NCI-H460 (cell line): ENCODE measurements at places on chromosomes 6 and 20. TPM values are rescaled to one million over a fixed set of nuclear protein-coding genes. Genes with fewer than 3 reads are reported as not detected.

The DDX43 gene
- total RNA-seq: not detected in 2 replicates

DNA sequence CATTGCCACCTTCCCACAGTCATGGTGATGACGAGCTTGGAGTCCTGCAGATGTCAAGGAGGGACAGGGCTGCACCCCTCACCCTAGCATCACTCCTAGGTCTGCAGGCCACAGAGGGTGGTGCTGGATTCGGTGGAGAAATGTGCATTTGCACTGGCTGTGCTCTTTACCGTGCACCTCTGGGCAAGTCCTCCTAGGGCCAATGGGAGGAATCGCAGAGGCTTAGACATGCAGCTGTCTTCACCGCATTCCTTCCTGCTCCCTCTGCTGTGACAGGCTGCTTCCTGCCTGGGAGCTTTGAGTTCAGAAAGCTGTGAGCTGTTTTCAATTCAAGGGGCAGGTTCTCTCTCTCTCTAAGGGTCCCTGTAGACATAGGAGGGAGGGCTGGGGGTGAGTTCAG, 85.1 kb downstream of the EDN3 start:
- no peak for DNase-seq

GRCh38 chr6:119484598-119484997, 135.0 kb upstream of the MAN1A1 start:
- no peak for DNase-seq

GRCh38 chr6:118627724-118628123, 23.7 kb downstream of the CEP85L start:
- no peak for DNase-seq

DNA sequence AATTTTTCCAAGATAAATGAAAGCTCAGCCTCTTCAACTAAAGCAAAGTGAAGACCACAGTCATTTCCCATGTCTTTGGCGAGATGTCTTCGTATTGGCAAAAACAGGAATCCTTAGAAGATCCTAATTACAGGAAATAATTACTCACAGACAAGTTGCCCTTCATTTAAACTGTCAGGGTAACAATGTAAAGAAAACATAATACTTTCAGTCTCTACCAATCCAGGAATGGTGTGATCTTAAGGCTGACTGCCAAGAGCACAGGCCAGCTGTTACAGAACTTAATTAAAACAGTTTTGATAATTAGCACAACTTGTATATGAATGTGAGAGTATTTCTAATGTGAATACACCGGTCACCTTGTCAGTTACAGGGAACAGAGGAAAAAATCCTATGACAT, 292.2 kb downstream of the PACRG start:
- DNase-seq: no peak

DNA sequence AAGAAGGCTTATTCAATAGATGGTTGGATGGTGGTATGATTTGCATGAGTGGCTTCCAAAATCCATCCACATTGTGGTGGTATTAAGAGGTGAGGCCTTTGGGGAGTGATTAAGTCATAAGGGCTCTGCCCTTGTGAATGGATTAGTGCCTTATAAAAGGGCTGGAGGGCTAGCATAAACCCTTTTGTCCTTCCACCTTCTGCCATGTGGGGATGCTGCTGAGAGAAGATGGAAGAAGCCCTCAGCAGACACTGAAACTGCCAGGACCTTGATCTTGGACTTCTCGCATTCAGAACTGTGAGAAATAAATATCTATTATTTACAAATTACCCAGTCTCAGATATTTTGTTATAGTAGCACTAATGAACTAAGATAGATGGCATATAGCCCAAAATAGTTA, 27.8 kb upstream of the SRPK1 start:
- DNase-seq: no peak

The MAP7 gene
- total RNA-seq: 57.8 and 60.7 TPM in 2 replicates

DNA sequence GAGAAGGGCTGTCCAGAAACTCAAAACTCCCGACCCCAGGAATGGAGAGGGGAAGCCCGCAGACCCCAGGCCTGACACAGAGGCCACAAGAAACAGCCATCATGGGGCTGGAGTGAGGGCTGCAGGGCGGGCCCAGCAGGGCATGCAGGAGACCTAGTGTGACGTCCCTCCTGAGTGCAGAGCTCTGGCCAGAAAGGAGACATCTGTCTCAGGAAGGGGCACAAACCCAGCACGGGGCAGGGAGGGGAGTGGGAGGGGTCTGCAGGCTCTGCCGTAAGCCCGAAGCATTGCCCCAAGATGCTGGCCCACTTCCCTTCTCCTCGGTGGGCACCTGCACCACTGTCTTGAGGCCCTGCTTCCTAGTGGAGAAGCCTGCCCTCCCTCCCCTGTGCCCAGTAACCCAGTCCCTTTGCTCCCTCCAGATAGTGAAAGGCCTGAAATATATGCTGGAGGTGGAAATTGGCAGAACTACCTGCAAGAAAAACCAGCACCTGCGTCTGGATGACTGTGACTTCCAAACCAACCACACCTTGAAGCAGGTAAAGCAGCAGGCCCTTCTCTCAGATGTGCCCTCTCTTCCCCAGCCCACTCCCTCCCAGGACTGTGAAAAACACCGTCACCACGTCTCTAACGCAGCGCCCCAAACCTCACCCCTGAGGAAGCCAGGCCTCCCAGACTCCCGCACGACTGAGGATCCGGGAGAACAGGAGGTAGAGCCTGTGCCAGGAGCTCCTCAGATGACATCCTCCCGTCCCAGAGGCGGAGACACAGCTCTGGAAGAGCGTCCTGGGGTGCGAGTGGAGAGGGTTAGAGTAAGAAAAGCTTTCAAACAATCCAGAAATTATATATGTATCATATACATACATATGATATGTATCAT, 9.7 kb downstream of the CST7 start:
- no peak for DNase-seq

- no peak for DNase-seq
These were observed at the start of gene KCNQ2 for GRCh38 chr20:63471981-63472831. KCNQ2 (minus strand) TSS chr20:63472655; CDS start chr20:63472463, 192 bp downstream.

The GHRH gene
- total RNA-seq: not detected in 2 replicates
